ENCODE measurements at places on chromosomes 1 and 21. TPM values are rescaled to one million over a fixed set of nuclear protein-coding genes. Genes with fewer than 3 reads are reported as not detected.

The GAS5 gene
- 1,168 TPM for polyA plus RNA-seq

DNA sequence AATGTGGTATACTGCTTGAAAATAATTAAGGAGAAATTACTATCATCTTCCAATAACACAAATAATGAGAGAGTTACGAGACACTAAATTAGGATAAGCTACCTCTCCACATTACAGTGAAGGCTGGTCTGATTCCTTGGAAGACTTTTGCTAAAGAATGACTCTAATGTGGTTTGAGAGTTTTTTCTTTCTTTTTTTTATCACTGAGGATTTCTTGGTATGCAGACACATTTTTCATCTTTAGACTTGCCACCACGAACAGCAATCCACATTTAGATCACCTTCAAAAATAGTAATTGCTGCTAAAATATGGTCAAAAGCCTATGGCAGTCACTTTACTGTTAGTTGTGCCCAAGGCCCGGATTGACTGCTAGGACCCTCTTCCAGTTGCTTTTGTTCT is 16.6 kb upstream of the TMEM35B start:
- no peak for DNase-seq

DNA sequence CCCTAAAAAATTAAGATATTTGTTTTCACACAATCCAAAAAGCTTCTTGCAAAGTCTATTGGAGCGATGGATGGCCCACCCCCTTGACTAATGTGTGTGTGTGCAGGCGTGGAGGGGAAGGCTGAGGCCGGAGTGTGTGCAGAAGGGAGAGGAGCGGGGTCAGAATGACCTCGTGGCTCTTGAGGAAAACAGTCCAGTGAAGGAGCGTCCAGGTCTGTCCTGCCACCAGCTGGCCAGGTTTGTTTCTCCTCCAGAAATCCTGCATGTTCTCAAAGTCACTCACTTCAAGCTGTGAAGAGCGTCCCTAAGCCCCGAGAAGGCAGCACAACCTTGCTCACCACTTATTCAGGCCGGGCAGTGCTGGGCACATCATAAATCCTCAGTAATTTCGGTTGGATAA is 69.5 kb upstream of the SSX2IP start:
- no peak for DNase-seq

The PHLDA3 gene
- polyA plus RNA-seq = 25.9 TPM

DNA sequence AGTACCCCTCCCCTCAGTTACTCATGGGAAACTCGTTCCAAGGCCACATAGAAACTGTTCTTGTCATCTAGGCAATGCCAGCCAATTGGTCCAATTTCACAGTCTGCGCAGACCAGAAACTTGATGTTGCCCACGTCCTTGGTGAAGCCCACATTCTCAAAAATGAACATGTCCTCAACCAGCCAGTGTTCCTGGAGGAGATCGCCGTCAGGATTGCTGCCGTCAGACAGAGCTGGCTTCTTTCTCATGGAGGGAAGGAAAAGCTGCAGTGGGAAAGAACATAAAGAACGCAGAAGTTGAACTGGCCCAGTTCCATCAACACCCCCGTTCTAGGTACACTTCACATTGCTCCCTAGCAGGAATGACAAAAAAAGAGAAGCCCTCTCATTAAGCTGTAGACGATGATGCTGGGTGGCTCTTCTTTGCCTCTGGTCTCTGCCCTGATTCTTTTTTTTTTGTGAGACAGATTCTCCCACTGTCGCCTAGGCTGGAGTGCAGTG is 7.9 kb downstream of the RABIF start:
- DNase-seq = no peak

The IBA57 gene
- 5.4 TPM for polyA plus RNA-seq

DNA sequence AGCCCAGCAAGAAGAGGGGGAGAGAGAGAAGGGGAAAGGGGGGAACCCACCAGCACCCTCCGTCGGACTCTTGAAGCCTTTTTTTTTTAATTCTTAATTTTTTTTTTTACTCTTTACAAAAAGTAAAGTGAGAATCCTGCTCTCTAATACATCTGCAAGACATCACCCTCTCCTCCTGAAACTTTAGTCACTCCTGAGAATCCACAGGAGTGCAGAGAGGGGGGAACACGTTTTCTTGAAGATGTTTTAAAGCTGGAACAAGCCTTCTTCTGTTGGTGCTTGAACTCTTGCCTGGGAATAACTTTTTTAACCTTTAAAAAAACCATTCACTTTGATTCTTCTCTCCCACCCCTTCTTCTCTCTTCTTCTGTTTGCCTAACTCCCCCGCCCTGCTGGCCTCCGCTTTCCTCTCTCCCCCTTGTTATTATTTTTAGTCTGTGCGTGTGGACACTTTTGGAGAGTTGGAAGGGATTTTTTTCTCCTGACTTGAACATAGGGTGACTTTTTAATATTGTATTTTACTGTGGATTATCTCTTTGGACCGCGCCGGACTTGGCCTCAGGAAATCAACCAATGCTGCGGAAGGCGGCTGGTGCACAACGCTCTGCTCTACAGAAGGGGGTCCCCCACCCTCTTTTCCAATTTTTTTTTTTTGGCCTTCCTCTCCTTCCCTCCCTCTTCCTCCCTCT is 383 bp upstream of the PRRX1 start:
- peak; percentile 7 for DNase-seq

The CD5L gene
- polyA plus RNA-seq = 0.46 TPM

The S100A5 gene
- polyA plus RNA-seq = 0.31 TPM

DNA sequence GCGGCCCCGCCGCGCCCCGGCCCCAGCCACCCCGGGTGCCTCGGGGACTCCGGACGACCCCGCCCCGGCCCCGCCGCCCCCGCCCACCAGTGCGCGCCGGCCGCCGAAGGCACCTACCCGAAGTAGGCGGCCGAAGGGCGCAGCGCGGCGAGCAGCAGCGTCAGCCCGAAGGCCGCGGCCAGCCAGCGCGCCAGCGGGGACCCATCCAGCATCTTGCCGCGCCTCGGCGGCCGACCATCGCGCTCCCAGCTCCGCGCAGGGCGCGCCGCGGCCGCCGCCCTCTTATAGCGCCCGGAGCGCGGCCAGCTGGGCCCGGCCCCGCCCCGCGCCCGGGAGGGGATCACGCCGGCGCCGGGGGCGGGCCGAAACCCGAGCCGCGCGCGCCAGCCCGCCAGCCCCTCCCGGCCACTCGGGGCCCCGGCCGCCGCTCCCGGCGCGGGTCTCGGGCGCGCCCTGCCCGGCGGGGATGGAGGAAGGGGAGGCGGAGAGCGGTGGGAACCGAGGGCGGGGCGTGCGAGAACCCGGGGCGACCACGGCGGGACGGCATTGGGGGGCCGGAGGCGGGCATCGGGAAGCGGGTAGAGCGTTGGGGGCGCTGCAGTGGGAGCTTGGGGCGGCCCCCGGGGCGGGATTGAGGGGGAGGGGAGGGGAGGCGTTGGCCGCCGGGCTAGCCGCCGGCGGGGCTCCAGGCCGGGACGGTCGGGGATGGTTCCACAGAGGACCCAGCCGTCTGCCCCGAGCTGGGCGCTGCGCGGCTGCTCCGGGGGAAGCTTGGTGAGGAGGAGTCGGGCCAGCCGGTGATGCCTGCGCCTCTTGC is at the start of gene WNT9A:
Gene WNT9A (minus strand): TSS at position 257 of the 817 bp plus-strand sequence. CDS start 45 bp downstream, at position 212.
- DNase-seq = peak; percentile 90

Data from lung (tissue), 17 donors.